Posterior cingulate gyrus (tissue), 11 donors: ENCODE measurements at places on chromosomes 13 and 19.

GRCh38 chr13:50366488-50367174 lies 351.4 kb downstream of the KCNRG start:
- no peak for DNase-seq

DNA sequence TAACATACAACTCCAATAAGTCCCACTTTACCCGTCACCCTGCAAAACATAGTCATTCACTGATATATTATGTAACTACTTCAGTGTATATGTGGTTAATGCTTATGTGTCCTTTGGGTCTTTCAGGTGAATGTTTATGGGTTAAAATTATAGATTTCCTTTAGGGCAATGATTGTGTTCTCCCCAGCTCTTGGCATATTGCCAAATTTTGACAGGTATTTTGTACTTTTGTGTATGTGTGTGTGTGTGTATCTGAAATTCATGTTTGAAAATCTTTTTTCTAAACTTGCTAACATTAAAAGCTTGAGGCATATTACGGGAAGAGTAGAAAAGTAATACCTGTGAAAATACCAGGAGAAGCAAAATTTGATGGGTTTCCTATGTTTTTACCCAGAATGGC lies 8.2 kb downstream of the CDK8 start:
- DNase-seq, result no peak

- peak; percentile 57 for DNase-seq
Observed at GRCh38 chr19:4583961-4584669, 24.6 kb upstream of the SEMA6B start.

DNA sequence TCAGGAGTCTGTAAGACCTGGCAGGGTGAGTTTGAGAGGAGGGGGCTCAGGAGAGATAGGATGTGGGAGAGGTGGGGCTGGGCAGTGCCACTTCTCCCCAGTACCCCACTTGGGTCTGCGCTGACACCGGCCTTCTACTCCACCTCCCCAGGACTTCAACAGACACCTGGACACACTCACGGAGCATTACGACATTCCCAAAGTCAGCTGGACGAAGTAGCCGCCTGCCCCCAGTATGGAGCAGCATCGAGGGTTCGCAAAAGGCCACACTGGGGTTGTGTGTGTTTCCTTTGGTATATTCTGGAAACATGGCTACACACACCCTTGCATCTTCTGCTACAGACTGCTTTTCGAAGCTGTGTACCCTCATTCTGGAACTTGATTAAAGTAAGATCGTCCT lies 5.5 kb downstream of the FAM32A start:
- DNase-seq, result peak; percentile 18

GRCh38 chr13:102715447-102715846 lies 20.6 kb upstream of the METTL21C start:
- DNase-seq, result no peak

DNA sequence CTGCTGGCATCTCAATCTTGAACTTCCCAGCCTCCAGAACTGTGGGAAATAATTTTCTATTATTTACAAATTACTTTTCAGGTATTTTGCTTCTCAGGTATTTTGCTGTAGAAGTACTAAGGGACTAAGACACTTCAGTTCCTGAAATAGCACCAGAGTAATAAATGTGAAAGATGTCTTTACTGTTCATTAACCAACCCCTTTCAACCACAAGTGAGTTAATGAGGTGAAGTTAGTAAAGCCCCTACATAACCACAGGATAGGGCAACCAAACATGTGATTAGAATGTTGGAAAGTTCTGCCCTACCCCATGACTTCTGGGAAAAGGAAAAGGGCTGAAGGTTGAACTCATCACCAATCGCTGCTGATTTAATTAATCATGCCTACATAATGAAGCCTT lies 2.7 kb upstream of the ZNF345 start:
- DNase-seq, result no peak

DNA sequence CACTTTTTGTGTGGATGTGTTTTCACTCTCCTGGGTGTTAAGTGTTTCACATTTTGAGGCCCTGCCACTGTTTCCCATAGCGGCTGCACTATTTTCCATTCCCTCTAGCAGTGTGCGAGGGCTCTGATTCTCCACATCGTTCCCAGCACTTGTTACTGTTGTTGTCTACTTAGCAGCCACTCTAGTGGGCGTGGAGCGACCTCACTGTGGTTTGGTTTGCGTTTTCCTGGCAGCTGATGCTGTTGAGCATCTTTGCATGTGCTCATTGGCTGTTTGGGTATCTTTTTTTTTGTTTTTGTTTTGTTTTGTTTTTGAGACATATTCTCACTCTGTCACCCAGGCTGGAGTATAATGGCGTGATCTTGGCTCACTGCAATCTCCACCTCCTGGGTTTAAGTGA lies 14.4 kb downstream of the NAXD start:
- no peak for DNase-seq

- no peak for DNase-seq
Observed at GRCh38 chr13:26019881-26020870, 31.6 kb downstream of the SHISA2 start.

DNA sequence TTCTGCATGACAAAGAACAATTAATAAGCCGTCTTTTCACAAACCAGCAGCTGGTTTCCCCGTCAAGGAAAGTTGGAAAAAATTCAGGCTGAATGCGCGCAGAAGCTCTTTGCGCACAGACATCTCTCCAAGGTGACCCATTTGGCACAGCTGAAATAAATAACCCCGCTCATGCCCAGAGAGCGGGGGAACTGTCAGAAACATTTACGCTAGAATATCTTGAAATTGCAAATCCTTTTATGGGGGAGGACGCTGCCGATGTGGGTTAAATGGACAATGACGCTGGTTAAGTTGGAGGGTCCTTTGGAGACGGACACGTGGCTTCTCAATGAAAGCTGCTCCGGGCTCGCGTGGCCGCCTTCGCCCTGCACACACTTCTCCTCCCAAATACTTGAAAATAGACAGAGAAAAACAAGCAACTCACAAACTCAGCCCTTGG lies 30.6 kb downstream of the GSX1 start:
- no peak for DNase-seq

- DNase-seq, result no peak
Observed at GRCh38 chr13:111470933-111471332, 150.5 kb downstream of the TEX29 start.

DNA sequence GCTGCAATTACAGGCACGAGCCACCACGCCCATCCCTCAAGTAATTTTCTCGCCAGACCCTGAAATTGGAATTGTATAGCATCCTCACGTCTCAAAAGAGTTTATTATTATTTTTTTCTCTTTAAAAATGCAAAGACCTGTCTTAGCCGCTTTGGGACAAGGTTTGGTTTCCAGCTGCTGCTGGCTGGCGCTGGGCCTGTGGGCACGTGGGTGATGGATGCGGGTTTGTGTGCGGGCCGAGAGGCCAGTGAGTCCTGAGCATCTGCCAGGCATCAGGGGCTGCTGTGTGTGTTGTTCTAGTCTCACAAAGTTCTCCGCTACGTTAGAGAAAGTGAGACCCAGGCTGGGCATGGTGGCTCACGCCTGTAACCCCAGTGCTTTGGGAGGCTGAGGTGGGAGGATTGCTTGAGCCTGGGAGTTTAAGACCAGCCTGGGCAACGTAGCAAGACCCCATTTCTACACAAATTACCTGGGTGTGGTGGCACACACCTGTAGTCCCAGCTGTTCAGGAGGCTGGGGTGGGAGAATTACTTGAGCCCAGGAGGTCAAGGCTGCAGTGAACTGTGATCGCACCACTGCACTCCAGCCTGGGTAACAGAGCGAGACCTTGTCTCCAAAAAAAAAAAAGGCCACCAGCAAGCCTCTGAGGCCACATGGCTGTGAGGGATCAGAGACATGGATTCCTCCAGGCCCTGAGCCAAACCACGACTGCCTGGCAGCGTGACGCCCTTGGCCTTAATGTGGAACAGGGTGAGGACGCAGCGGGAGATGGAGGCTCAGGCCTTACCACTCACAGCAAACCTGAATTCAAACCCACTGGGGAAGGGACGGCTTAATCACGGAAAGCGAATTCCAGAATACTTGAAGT lies 4.7 kb upstream of the TMPRSS9 start:
- no peak for DNase-seq

GRCh38 chr19:10010247-10010691 lies at the start of gene COL5A3:
COL5A3 (minus strand) TSS chr19:10010504; CDS start chr19:10010385, 119 bp downstream.
- no peak for DNase-seq
